ENCODE measurements at places on chromosomes 2 and 18.

- DNase-seq: no peak
Measured at GRCh38 chr2:2560374-2561015, 229.4 kb upstream of the MYT1L start.

DNA sequence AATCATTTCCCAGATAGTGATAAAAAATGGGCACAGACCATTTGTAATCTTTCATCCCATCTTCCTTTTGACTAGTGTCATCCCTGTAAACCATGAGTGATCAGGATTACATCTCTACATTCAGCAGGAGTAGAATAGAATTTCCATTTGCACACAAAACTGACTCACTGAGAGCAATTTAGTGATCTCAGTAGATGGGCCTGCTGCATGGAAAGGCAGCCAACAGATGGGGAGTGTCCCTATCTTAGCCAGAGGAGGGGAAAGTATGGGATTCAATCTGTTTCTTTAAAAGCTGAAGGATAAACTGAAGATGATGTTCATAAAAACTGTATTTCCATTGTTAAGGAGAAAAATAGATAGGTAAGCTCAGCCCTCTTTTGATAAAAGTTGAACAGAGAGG lies 441.7 kb downstream of the ZNF521 start:
- no peak for DNase-seq

DNA sequence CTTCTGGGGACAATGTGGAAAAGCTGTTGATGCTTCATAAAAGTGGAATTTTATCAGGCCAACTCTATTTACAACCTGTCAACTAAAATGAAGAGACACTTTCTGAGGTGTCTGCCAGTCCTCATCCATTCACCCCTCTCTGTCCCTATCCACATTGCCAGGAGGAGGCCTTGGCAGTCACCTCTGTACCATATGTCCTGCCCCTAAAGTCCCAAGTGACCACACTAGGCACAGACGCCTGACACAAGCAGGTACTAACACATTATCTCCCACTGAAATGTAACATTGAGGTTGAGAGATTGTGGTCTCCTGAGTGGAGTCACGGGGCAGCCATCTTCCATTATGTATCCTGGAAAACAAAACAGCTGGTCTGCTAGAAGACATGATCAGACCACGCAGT lies 71.4 kb downstream of the OSBPL1A start:
- no peak for DNase-seq

- no peak for DNase-seq
Measured at GRCh38 chr2:169082995-169083394, 13.6 kb downstream of the DHRS9 start.

GRCh38 chr18:22427822-22428549 lies 10.3 kb upstream of the CTAGE1 start:
- DNase-seq: no peak

GRCh38 chr2:144522176-144522896 lies 2.4 kb upstream of the ZEB2 start:
- DNase-seq: peak; percentile 16

DNA sequence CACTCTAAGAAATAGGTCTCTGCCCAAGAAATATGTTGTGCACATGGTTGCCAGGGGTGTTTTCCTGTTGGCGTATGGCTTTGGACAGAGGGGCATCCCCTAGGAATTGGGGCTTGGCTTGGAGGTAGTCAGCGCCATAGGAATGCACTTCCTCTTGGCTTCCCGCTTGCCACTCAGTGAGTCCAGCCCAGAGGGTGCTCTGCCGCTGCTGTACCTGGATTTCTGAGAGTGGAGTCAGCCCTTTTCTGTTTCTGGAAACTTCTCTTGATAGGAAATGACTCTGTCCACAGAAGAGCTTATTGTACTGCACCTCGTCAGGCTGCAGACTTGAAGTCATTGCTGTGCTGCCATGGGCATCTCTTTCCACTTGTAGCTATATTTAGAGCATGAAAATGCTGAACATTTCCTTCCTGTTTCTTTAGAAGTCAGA lies 116.7 kb upstream of the MGAT5 start:
- DNase-seq: no peak

DNA sequence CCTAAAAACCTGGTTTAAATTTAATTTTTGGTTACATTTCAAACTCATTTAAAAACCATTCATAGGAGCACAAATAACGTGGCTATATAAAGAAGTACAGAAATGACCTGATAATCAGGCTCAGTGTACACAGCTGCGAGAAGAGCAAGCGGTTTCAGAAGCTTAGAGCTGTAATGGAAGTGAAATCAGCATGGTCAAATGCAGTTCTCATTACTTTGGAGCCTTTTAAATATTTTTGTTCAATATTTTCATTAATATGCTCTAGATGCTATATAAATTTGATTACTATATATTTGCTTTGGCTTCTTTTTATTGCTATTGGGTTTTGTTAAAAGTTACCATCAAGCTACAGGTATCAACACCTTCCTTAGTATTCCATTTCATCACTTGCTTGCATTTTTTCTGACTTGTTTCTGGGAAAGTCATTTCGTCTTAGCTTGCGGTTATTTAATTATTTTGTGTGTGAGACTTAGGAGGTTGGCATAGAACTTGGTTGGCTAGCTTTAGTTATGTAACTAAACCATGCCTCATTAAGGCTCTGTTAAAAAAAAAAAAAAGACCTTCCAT lies 58.7 kb downstream of the AFTPH start:
- no peak for DNase-seq

- peak; percentile 3 for DNase-seq
Measured at GRCh38 chr18:47254341-47254939, 3.0 kb upstream of the SKOR2 start.

DNA sequence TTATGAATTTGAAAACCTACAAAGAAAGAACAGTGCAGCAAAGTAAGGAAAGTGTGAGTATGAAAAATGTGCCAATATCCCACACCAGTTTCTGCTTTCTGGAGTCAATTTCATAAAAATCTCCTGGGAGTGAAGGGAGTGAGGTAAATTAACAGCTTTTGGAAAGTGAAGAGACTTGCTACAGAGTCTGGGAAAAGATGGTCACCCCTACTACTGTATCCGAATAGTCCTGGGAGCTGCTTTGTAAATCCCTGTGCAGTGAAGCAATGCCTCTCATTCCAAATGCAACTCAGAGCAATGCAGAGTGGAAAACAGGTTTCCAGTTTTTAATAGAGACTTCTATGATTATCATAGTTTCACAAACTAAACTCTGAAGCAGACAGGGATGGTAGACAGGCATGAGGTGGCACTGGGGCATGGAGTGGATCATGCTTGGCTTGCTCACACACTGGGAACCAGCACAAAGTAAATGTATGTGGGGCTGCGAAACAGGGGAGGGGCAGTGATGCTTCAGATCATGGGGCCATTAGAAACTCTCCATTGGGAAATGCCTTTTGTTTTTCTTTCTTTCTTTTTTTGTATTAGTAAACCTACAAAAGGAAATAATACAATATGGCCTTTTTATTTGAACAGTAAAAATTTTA lies 10.6 kb downstream of the COL5A2 start:
- DNase-seq: no peak

GRCh38 chr18:5893956-5894610 lies 1.2 kb downstream of the TMEM200C start:
- DNase-seq: no peak

DNA sequence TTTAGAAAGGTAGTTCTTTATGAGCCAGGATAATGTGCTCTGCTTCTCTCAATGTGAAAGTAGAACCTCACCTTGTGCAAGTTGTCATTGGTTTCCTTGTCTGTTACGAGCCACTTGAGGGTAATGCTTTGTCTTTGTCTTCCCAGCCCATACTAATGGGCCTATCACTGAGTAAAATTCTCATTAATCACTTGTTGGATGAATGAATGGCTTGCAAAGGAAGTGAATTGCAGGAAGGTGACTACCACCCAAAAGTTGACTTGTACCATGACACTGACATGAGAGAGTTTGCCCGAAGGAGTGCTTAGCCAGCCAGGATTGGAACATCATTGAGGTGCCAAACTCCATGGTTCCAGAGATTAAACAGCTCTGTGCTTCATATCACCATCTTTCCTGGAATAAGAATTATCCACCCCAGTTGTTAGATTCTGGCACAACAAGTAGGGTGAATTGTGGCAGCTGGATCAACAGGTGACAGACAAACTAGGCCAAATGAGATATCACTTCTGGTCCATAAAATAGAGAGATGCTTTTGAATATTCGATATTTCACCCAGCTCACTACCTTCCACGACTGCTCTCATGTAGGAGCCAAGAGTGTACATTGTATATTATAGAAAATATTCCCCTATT lies 20.5 kb upstream of the CD28 start:
- DNase-seq: no peak

GRCh38 chr2:8608411-8608954 lies 73.4 kb upstream of the ID2 start:
- DNase-seq: no peak

DNA sequence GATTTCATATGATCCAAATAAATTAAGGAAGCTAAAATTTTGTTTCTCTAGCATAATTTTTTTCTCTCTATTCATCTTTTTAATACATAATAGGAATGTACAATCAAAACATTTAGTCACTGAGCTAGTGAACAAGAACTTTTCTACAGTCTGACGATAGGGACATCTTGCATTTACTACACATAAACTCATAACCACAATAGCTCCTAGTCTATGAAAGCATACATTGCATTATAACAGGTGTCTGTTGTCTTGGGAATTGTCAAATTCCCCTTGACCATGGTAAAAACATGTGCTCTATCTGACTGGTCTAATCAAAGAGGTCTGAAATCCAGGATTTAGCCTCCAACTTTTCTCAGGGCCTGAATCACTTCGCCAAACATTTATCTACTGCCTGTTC lies 144.8 kb downstream of the FAM124B start:
- no peak for DNase-seq

DNA sequence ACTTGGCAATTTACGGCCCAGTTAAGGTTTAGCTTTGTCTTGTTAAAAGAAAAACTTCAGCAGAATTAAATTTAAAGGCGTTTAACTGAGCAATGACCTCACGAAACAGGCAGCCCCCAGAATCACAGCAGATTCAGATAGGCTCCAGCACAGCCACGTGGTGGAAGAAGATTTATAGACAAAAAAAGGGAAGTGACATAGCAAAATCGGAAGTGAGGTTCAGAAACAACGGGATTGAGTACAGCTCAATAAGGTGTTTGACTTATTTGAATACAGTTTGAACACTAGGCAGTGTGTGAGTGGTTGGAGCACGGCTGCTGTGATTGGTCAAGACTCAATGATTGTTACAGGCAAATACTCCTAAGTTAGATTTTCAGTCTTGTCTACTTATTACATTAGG lies 79.8 kb downstream of the MOGAT1 start:
- DNase-seq: no peak

- DNase-seq: no peak
Measured at GRCh38 chr18:72504866-72505265, 39.3 kb downstream of the CBLN2 start.

DNA sequence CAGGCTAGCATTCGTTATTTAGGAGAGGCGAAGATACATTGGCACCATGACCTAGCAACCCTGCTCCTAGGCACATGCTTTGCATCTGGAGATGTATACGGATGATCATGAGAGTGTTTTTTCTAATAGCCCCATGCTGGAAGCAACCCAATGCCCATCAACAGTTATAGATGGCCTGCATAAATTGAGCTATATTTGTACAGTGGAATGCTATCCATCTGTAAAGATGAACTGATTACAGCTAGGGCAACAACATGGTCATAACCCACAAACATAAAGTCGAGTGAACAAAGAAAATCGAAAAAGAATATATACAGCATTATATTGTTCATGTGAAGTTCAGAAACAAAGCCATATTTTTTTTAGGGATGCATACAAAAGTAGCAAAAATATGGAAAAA lies 20.6 kb upstream of the CHRNA1 start:
- no peak for DNase-seq
